Activated CD4-positive, alpha-beta T cell treated with anti-CD3 and anti-CD28 coated beads, Interleukin-2, amount 50 U/mL, for 4 hours (primary cell): ENCODE measurements at places on chromosomes 6 and 20.

- DNase-seq, result no peak
Observed at GRCh38 chr6:137191670-137192069, 18.2 kb upstream of the IL22RA2 start.

- DNase-seq, result no peak
Observed at GRCh38 chr6:147211831-147212230, 7.6 kb downstream of the STXBP5 start.

DNA sequence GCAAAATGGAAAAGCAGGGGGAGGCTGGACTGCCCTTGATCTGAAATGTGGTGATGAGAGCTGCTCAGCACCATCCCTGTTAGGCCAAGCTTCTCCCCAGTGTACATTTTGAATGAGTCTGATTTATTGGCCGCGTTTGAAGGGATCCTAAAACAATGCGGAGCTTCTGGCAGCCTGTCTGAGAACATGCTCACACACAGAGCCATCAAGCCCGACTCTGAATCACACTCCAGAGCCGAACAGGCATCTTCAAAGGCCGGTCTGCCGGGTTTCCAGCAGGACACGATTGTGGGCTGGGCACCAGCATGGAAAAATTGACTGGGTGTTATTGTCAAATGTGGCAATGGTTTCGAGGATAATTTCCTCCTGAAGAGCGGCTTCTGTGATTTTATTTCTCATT, 235.9 kb downstream of the TFAP2C start:
- DNase-seq, result no peak

DNA sequence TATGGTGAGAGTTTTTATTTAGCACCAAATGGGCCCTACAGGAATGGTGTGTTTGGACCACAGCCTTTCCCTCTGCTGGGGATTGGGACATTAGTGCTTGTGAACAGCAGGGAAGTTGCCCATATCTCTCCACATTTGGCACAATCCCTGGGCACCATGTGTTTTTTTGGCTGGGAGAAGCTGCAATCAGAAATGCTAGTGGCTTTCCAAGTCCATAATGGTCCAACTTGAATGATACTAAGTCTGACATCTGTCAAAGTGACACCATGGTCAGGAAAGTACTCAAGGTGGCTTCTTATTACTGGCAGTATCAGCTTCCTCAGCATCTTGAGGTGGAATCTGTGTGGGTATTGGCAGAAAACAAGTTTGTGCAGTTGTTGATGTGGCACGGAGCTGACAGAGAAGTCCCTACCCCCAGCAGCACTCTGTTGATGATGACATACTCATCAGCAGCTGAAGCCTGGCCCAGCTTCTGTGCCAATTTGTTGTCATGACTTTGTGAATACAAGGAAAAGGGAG, 53.0 kb downstream of the SASH1 start:
- DNase-seq, result no peak

GRCh38 chr6:431986-432385, 40.4 kb downstream of the IRF4 start:
- DNase-seq, result no peak

DNA sequence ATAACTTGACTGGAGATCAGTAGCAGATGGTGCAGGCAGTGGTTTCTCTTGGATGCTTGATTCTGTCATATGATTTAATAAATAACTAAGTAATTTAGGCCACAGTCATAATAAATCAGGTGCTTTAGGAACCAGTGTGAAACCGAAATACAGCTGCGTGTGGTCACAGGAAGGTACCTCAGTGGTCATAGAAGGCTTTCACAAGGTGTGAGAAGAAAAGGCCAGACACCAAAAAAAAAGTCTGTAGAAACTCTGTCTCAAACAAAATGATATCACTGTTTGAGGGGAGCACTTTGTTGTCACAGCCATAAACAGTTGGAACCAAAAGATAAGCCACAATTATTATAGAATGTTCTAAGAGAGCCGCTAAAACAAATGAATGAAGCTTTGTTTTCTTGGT, 56.5 kb downstream of the ARMC2 start:
- DNase-seq, result no peak

- DNase-seq, result no peak
Observed at GRCh38 chr6:46794068-46794467, 879 bp downstream of the MEP1A start.

- DNase-seq, result no peak
Observed at GRCh38 chr6:25645916-25646315, 6.1 kb upstream of the SCGN start.

- DNase-seq, result no peak
Observed at GRCh38 chr6:72849346-72849745, 227.5 kb downstream of the KCNQ5 start.

DNA sequence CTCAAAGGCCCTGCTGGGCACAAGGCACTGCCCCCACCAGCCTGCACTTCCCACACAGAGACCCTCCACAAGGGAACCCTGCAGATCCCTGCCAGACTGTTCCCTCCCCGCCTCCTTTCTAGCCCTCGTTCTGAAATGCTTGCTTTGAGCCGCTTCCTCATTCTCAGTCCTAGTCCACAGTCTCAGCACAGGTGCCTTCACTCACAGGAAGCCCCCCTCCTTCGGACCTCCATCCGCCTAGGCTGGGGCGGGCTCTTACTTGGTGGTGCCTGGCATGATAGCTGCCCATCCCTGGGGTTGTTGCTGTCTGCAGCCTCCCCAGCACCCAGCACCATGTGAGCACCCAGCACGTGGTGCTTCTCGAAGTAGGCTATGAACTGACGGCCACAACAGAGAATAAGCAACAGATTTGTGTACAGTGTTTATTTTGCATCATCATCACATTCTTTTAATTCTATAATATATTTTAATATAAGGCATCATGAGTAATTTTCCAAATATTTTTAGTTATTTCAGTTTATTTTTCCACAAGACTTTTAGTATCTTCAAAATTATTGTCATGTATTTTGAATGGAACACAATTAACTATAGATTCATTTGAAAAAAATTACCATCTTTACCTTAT, 12.3 kb downstream of the CST5 start:
- no peak for DNase-seq

DNA sequence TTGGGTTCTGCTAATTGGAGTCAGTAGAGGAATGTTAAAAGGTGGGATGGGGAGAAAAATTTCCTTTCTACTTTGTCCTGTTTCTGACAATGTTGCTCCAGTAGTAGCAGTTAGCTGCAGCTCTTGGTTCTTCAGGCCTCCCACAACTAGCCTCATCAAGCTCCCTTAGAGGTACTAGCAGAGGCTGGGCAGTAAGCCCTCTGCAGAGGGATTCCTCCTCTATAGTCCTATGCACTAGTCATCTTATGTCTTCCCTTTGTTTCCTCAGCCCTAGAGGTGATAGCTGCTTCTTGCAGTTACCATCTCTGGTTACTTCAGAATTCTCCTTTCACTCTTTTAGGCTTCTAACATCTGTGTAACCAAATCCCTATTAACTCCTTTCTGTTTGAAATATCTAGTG, 99.8 kb downstream of the FILIP1 start:
- DNase-seq, result no peak

DNA sequence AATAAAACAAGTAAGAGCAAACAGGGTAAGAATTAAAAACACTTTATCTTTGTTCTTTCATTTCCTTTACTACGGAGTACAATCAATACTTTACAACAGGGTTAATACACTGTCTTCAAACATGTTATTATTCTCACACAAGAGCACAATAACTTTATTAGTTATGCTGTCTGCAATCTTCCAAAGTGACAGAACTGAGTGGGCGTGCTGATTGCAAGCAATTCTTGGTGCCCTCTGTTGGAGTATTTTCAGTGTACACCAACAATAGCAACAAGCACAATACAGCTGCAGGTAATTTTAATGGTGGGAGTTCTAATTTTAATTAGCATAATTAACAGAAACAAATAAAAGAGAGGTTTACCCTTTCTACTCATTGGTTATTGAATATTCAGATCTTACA, 33.9 kb upstream of the PTPRK start:
- DNase-seq, result no peak

DNA sequence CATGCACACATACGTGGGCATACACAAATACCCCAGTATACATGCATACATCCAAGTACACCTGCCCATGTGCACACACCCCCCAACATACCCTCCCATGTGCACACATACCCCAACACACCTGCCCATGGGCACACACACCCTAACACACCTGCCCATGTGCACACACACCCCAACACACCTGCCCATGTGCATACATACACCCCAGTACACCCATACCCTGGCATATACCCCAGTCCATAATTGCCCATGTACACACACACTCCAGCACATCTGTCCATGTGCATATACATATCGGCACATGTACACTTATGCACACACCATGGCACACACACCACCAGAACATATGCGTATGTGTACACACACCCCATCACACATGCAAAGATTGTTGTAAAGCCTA, 475.2 kb downstream of the PREX1 start:
- DNase-seq, result no peak

GRCh38 chr6:168026925-168027324, 29.5 kb downstream of the KIF25 start:
- DNase-seq, result no peak

GRCh38 chr20:38726804-38727606, 2.7 kb downstream of the SLC32A1 start:
- DNase-seq, result peak; percentile 41

- DNase-seq, result no peak
Observed at GRCh38 chr20:22074635-22075034, 369.2 kb downstream of the PAX1 start.

GRCh38 chr6:83199173-83199862, 6.2 kb downstream of the RWDD2A start:
- DNase-seq, result no peak

- no peak for DNase-seq
Observed at GRCh38 chr20:5136096-5136495, 9.3 kb downstream of the CDS2 start.

GRCh38 chr6:49284180-49284579, 178.9 kb downstream of the MMUT start:
- no peak for DNase-seq

DNA sequence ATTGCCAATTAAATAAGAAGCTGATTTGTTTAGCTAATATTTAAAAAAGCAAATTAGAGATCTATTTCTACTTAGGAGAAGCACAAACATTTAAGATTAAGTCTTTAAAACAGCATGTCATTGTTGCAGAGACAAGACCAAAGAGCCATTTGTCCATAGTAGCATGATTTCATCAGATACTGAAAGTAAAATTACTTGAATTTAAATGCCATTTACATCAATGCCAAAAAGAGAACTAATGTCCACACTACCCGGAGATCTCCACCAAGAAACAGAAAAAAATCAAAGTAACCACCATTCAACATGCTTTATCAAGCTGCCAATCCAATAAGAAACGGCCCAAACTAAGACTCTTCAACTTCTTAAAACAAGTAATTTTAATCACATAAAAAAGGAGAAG, 15.7 kb downstream of the AURKA start:
- no peak for DNase-seq

- DNase-seq, result no peak
Observed at GRCh38 chr6:102068349-102068929, 674.9 kb downstream of the GRIK2 start.

- no peak for DNase-seq
Observed at GRCh38 chr20:18986146-18986830, 172.7 kb downstream of the SCP2D1 start.

- DNase-seq, result peak; percentile 50
Observed at GRCh38 chr6:136317021-136317694, 27.5 kb upstream of the BCLAF1 start.

- no peak for DNase-seq
Observed at GRCh38 chr6:166589337-166589731, 2.9 kb upstream of the RAMACL start.

- DNase-seq, result no peak
Observed at GRCh38 chr20:22288156-22288555, 296.2 kb downstream of the FOXA2 start.

DNA sequence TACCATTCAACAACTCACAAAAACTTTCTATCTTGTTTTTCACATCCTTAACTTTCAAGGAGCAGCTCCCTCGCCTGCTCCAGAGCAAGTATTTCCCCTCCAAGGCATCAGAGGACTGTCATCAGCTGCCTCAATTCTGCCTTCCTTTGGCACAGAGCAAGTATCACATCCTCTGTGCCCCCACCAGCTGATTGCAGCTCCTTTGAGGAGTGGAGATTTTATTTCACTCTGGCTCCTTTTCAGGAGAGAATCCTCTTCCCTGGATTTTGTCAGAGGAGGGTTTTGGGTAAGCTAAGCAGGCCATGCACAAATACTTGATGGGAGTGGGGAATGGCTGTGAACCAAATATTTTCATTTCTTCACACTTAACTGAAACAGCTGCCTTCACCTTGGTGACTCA, 610.5 kb upstream of the FLRT3 start:
- no peak for DNase-seq

DNA sequence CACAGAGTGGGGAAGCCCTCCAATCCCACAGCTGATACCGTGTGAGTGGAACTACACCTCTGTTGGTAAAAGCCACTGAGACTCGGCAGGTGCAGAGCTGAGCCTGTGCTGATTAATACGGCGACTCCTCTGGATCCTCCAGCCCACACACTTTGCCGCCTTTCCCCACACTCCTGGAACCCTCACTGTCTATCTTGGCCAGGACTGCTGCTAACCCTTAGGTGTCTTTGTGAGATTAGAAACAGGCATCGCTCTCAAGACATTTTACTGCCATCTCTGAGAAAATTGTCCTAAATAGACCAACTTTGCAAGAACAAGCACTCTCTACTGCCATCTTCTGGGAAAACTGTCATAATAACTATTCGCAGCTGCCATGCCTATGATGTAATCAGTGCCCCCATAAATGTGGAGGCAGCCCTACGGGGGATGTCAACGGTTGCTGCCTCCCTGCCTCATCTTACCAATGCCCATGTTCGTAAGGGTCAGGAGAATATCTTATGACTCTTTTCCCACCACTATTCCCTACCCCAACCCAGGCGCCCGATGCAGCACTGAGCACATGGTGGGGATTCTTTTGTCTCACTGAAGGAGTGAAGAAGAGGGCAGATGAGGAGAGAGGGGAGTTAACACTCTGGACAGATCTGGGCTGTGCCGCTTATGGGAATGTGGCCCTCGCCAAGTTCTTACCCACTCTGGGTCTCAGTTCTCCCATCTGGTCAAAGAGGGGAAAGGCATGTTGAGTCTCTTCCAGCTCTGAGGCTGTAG, 26.1 kb upstream of the KCNB1 start:
- DNase-seq, result no peak

DNA sequence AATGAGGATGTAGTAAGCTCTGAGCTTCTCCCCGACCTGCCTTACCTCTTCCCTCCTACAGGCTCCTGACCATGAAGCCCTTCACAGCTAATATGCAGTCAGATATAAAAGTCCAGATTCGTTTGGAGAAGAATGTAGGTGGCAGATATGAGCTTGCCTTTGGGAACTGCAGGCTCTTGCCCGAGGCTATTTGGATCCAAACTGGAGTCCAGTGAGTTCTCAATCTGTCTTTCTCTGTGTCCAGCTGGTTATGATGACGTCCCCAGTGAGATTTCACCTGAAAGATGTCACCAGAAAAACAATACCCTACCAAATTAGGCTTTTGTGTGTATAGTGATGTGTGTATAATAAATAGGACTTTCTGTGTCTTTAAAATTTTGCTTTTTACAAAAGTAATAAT, 14.7 kb upstream of the BPIFA3 start:
- no peak for DNase-seq

- DNase-seq, result no peak
Observed at GRCh38 chr20:57893366-57893999, 183.7 kb upstream of the PMEPA1 start.
